HS-27A (cell line): ENCODE measurements at places on chromosomes 2 and 18.
A peak's percentile ranks its signal among the peaks of the same experiment; 100 is the strongest.

DNA sequence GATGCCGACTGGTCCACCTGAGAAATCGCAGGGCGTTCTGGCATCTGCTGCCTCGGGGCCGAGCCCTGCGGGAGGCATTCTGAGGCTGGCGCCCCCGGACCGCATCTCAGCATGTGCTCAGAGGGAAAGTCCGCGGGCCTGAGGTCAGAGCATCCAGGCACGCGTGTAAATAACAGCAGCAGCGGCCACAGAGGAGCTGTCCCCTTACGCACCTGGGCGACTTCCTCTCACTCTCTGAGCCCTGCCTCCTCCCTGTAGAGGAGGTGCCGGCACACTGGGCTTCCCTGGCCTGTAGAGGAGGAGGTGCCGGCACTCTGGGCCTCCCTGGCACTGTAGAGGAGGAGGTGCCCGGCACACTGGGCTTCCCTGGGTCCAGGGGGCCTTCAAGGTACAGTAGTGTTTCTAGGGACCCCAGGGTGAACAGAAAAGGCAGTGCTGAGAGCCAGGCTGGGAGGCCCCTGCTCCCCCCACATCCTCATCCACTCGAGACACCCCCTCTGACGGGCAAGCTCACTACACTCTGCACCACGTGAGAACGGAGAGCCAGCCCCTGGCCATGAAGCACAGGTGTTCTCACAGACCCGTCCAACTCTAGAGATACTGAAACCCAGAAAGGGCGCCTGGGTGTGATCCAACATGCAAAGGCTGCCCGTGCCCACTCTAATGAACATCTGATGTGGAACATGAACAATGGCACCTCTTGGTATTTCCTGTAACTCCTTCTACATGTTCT, 263.5 kb downstream of the HDAC4 start:
- DNase-seq = no peak

DNA sequence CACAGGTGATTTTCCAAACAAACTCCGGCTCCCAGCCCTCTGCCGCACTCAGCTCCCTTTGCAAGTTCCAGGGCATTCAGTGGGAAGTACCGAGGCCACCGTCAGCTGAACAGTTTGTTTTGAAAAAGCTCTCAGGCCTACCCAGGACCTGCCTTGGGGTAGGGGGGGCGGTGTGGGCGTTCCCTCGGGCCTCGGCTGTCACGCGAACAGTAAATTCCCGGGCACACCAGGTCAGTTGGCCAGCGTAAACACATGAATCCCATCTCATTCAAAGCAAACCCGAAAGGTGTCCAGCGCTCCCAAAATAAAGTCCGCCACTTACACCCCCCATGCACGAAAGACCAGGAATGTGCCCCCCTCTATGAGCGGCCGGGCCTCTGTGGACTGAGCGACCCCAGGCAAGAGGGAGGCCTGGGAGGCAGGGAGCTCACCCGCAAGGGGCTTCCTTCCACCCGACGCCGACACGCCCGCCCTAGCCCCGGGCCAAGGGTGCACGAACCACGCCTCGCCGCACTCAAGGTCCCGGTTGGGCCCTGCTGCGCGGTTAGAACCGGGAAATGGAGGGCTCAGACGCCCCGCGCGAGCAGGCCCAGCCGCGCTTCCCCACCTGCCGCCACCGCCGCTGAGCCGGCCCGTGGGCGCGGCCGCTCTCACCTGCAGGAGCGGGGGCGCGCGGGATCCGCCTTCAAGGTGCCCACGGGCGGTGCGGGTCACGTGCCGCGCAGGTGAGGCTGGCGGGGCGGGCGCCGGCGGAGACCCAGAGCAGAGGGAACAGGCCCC, at the start of gene WDSUB1:
TSS of gene WDSUB1 (minus strand) at position 775 of the 780 bp plus-strand sequence. CDS start 3,634 bp downstream, outside the sequence.
- DNase-seq = no peak

GRCh38 chr2:43419876-43420275, 176.0 kb downstream of the THADA start:
- no peak for DNase-seq

- DNase-seq = no peak
These were observed 249.5 kb upstream of the TANK start for GRCh38 chr2:160910681-160911080.

- DNase-seq = no peak
These were observed 100.4 kb upstream of the SLC1A4 start for GRCh38 chr2:64888591-64889309.

DNA sequence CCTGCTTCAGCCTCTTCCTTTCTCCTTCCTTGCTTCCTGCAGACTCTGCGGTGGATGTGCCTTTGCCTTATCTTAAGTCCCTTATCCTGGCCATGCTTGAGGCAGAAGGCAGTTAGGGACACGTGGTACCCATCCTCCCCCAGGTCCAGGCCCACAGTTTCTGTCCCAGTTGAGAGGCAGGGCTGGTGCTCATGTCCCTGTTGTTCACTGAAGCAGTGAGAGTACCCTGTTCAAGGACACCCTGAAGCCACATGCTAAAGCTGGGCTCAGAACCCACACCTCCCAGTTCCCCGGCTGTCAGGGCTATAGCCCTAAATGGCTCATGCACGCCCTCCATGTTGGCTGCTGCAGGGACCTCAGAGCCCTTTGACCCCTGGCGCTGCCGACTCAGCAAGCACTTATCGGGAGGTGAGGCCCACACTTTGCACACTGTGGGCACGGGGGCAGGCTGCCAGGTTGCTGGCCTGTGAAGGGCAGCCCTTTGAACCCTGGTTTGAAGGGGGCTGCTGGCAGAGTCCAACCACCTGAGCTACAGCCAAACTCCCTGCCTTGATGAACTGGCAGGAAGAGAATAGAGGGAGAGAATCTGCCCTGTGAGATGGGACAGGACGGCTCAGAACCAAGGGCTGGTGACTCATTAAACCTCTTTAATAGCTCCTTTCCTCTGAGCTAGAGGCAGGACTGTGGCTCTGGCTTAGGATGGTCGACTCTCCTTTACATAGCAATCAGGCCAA, 6.3 kb downstream of the KHK start:
- no peak for DNase-seq

- DNase-seq = no peak
These were observed 66.9 kb downstream of the STK25 start for GRCh38 chr2:241441492-241441891.

GRCh38 chr2:222208010-222208690, 90.6 kb downstream of the PAX3 start:
- DNase-seq = no peak

DNA sequence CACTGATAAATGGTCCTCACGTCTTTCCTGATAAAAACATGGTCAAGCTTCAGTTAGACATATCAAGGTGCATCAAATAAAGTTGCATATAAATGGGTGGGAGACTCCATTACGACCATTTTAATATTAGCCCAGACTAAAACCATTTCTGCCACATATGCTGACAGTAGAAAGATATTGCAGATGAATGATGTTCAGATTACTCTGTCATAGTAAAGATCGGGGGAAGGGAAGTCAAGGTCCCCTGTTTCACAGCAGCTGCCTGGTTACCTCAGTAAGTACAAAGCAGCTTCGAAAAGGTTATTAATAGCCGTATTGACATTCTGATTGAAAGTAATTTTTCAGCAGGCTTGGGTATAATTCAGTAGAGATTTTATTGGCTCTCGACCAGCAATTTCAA, 927.7 kb upstream of the CDH2 start:
- DNase-seq = no peak

DNA sequence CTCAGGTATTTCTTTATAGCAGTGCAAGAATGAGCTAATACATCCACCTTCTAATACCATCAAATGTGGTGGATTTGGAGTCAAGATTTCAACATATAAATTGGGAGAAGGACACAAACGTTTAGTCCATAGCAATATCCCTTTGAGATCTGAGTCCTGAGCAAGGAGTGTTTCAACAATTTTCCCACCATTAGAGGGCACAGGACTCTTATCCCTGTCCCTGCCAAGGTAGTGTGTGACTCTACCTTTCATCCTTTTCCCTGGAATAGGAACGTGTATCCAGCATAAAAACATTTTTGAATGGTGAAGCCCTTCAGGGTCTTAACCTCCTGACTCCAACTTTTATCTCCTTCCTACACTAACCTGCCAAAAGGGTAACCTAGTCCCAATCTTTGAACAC, 181.3 kb upstream of the SRD5A2 start:
- DNase-seq = no peak

GRCh38 chr2:109663721-109664120, 49.6 kb downstream of the SOWAHC start:
- DNase-seq = peak; percentile 56

DNA sequence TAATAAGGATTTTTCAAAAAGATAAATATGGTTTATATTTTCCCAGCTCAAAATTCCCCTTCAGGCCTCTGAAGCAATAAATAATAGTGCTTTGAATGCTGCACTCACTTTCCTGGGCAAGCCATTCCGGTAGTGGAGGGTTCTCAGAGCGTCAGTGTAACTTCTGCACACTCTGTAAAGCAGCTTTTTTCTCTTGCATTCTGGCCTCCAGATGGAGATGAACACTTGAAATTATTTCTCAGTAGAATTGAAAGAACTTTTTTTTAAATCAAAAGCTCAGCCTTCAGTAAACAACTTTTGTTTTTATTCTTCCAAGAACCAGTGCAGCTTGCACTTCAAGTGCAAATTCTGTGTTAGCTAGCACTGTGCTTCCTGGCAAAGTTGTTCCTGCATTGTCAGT, 281.1 kb upstream of the RAB12 start:
- DNase-seq = no peak

DNA sequence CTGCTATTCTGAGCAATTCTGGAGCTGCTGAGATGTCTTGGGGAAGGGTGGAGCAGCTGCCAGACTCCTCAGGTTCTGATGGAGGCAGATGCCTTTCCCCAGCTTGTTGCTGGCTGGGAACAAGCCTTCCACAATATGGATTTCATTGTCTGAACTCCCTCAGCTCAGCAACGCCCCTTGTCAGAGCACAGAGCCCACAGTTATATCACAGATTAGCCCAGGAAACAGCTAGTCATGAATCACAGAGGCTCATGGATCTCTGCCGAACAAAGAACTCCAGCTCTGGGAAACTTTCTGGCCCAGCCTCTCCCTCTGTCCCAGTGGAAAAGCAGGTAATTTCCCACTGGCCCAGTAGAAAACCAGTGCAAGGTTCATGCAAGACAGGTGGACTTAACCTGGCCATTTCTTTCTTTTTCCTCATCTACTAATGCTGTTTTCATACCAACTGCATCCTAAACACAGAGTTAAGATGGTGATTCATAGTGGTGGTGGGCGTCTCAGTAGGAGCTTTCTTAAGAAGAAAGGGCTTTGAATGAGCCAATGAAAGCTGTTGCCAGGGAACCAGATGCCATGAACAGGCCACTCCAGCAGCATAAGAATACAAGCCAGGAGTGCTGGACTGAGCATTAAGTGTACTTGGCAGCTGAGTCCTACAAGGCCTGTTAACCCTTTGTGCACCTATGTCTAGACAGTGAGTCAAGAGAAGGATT, 8.7 kb upstream of the KIAA2012 start:
- DNase-seq = no peak
